ENCODE measurements at places on chromosomes 16 and 17. TPM values are rescaled to one million over a fixed set of nuclear protein-coding genes. Genes with fewer than 3 reads are reported as not detected.

The CMTM1 gene
- polyA plus RNA-seq: 1.6 TPM

The ZKSCAN2 gene
- polyA plus RNA-seq: 0.56 TPM

The C1QTNF8 gene
- not detected for polyA plus RNA-seq

The B3GNT9 gene
- polyA plus RNA-seq: 0.55 TPM

The OR4D1 gene
- 0.03 TPM for polyA plus RNA-seq

The SPATA22 gene
- not detected for polyA plus RNA-seq

The UBB gene
- 1,365 TPM for polyA plus RNA-seq

DNA sequence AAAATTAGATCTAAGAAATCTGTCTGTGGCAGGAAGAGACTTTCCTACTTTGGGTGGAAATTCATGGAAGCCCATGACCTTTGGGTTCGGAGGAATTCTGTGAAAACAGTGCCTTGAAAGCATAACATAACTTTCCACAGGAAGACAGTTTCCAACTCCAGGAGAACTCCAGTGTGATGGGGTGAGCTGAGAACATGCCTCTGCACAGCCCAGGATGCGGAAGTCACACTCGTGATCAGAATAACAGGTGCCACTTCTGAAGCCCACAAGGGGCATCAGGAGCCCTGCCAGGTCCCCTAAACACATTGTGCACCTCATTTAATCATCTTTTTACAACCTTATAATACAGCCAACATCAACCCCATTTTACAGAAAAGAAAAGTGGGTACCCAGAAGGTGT lies 9.7 kb downstream of the TVP23A start:
- no peak for DNase-seq

GRCh38 chr17:4199818-4200402 lies 56.9 kb downstream of the CYB5D2 start:
- peak; percentile 17 for DNase-seq

GRCh38 chr16:20901068-20901435 lies 481 bp downstream of the LYRM1 start:
- no peak for DNase-seq

- DNase-seq: no peak
These were observed 8.8 kb downstream of the CD2BP2 start for GRCh38 chr16:30346286-30346685.

DNA sequence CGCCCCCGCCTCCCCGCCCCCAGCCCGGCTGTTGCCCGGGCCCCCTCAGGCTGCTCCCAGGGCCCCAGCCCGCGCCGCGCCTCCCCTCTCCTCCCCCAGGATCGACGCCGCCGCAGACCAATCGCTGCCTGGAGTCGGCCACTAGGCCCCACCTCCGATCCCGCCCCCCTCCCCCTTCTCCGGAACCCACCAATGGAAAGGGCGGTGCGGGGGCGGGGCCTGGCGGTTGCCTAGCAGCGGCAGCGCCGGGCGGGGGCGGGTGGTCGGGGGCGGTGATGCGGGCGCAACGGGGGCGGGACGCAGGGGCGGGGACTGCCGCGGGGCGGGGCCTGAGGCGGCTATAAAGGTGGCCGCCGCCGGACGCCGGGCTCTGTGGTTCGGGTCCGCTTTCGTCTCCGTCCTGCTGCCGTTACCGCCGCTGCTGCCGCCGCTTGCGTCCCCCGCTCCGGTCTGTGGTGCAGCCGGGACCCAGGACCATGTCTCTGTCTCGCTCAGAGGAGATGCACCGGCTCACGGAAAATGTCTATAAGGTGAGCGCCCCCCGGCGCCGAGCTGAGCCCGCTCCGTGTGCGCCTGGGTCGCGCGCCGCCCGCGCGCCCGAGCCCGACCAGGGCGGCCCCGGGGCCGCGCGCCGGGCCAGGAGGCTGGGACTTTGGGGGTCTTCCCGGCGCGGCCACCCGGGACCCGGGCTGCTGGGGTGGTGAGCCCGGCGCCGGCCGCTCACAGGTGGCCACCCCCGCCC lies at the start of gene BAIAP2:
Gene BAIAP2 (plus strand): TSS at position 373 of the 742 bp plus-strand sequence. CDS start 104 bp downstream, at position 477.
- peak; percentile 93 for DNase-seq

- DNase-seq: no peak
These were observed 452.4 kb upstream of the RBFOX1 start for GRCh38 chr16:6880263-6880662.

GRCh38 chr17:41737680-41738023 lies 3.2 kb upstream of the HAP1 start:
- no peak for DNase-seq

GRCh38 chr16:11005611-11005975 lies 61.2 kb downstream of the CLEC16A start:
- no peak for DNase-seq

DNA sequence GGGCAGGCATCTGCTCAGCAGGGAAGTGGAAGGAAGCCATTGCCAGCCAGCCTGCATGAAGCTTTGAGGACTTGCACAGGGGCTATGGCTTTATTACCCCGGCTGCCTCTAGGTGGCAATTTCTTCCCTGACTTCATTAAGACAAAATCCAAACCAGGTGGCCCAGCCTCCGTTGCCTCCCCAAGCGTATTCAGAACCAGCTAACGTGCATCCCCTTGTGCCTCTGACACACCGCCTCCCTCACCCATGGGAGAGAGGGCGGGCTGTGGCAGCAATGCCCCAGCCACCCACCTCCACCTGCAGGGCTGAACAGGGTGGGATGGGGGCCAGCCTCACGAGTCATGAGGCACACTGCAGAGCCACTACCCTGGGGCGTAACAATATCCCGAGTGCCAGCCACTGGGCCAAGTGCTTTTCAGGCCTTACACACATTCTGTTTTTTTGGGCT lies 6.8 kb downstream of the KIFC3 start:
- no peak for DNase-seq

- no peak for DNase-seq
These were observed 70.6 kb downstream of the MARCHF10 start for GRCh38 chr17:62737513-62737912.

DNA sequence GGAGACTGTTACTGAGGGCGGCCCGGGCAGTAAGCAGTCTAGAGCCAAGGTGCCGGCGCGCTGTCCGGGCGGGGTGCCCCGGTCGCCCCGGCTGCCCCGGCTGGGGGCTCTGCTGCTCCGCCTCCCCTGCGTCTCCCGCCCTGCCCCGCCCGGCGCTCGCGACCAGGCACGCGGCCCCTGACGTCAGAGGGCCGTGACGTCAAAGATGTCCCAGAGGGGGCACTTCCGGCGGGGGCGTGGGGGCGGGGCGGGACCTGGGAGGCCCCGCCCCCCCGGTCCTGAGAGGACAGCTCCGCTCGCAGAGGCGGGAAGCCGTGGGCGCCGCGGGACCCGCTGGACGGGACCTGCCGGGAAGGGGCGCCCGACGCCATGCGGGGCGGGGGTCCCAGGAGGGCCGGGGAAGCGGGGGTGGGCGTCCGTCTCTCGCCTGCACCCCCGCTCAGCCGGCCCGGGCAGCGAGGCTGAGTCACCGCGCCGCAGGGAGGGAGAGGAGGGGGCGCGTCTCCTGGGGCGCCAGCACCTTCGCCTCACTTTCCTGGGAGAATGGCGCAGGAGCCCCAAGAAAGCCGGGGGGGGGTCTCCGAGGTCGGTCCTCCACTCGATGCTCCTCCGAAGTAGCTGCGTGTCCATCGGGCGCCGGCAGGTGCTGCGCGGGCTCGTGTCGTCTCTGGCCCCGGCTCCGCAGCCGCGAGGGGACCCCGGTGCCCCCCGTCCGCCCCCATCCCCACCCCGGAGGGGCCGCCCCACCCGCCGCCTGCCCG lies 4.4 kb upstream of the HIC1 start:
- DNase-seq: peak; percentile 71

GRCh38 chr16:2250652-2251295 lies 613 bp downstream of the ECI1 start:
- DNase-seq: no peak

DNA sequence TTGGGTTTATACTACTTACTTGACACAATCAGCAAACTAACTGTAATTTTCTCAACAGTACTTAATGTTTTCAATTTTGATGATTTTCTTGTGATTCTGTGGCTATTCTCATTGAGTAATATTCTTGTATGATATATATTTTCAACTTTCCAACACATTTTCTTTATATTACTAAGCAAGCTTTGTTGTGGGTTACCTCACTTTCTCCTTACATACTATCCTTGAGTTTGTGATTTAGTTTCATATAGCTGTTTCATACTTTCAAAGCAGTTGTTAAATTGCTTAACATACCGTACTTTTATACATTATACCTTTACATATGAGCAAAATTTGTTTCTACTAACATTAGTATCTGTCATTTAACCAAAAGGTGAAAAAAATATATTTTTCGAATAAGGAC lies 197.1 kb downstream of the BCAS3 start:
- no peak for DNase-seq
